ENCODE measurements at places on chromosomes 7 and 10.

GRCh38 chr7:134709197-134709596, 62.5 kb downstream of the BPGM start:
- DNase-seq, result no peak

DNA sequence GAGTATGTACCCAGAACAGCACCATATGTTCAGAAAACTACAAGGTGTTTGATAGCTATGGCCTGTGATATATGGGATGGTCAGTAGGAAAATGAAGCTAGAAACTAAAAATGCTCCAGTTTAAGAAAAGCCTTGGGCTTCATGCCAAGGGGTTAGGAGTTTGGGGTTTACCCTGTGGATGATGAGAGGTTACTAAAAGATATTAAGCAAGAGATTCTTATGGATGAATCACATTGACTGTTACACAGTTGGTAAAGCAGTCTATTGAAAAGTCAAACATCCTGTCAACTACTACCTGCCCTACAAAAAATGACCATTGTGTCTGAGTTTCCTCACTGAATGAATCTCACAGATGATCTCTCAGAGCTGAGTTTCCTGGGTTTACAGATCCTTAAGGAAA, 166.2 kb upstream of the INHBA start:
- peaks cover 6% of the 10 kb centered on the region for H3K4me1 ChIP-seq
- no peaks in the 10 kb centered on the region for H3K36me3 ChIP-seq
- no peak for DNase-seq
- H3K27ac ChIP-seq, result no peak overlapping the region
- no peaks in the 10 kb centered on the region for H3K27me3 ChIP-seq

- H3K4me1 ChIP-seq, result no peaks in the 10 kb centered on the region
- DNase-seq, result no peak
- H3K27me3 ChIP-seq, result no peaks in the 10 kb centered on the region
- H3K27ac ChIP-seq, result no peak overlapping the region
- H3K36me3 ChIP-seq, result no peaks in the 10 kb centered on the region
These were observed 115.5 kb downstream of the FOXP2 start for GRCh38 chr7:114530057-114530611.

- H3K4me1 ChIP-seq, result peaks cover 1% of the 10 kb centered on the region
- DNase-seq, result no peak
- H3K27ac ChIP-seq, result no peak overlapping the region
- H3K4me3 ChIP-seq, result no peak overlapping the region
- H3K27me3 ChIP-seq, result no peaks in the 10 kb centered on the region
These were observed 7.1 kb upstream of the ITGB8 start for GRCh38 chr7:20323595-20323994.

DNA sequence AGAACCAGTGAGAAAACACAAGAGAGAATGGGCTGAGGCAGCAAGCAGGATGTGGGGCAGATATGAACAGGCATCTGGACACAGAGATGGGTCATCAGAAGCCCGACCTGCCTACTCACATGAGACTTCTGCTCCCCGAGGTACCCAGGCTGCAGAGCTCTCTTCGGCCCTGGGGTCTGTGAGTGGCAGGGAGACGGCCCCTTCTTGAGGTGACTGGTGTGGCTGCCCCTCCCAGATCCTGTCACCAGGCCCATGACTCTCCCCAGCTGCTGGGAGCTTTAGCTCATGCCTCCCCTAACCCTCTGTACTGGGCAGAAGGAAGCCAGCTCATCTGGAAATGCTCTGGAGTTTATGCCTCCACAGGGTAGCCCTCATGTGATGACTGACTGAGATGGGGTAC, 157.6 kb upstream of the PCBD1 start:
- no peak overlapping the region for H3K4me3 ChIP-seq
- no peak overlapping the region for H3K27ac ChIP-seq
- H3K36me3 ChIP-seq, result no peaks in the 10 kb centered on the region
- no peak for DNase-seq
- no peaks in the 10 kb centered on the region for H3K4me1 ChIP-seq

GRCh38 chr10:77578583-77579227, 58.9 kb downstream of the KCNMA1 start:
- no peak for DNase-seq
- H3K27me3 ChIP-seq, result no peaks in the 10 kb centered on the region
- no peak overlapping the region for H3K4me3 ChIP-seq
- H3K36me3 ChIP-seq, result no peaks in the 10 kb centered on the region
- no peaks in the 10 kb centered on the region for H3K4me1 ChIP-seq

GRCh38 chr7:101590663-101591435, 38.2 kb downstream of the MYL10 start:
- no peak overlapping the region for H3K4me3 ChIP-seq
- H3K36me3 ChIP-seq, result no peaks in the 10 kb centered on the region
- no peaks in the 10 kb centered on the region for H3K4me1 ChIP-seq
- H3K27ac ChIP-seq, result no peak overlapping the region
- no peak for DNase-seq

DNA sequence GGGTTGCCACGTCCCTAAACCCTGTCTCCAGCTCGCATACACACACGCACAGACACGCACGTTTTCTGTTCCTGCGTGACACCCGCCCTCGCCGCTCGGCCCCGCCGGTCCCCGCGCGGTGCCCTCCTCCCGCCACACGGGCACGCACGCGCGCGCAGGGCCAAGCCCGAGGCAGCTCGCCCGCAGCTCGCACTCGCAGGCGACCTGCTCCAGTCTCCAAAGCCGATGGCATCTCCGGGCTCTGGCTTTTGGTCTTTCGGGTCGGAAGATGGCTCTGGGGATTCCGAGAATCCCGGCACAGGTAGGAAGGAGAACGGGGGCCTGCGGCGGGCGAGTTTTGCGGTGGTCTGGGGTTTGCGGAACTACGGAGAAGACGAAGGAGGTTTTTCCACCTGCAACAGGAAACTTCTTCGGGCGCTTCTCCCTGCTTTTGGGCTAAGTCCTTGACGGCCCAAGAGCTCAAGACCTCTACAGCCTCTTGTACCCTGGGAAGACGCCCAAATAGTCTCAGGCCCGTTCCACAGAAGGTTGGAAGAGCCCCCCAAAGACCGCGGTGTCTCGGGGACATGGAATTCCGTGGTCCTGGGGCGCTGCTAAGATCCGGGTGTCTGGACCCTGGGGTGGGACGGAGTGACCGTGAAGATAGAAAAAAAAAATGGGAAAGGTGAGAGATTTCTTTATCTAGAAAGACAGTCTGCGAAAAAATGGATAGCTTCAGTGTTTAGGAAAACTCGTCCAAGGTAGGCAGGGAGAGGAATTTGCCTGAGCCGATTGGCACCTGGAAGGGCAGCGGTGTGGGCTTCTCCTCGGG, at the start of gene GAD2:
Gene GAD2 (plus strand): TSS at position 190 of the 811 bp plus-strand sequence. CDS start 36 bp downstream, at position 226.
- no peak within 1 kb of the TSS for H3K27ac ChIP-seq
- H3K36me3 ChIP-seq, result no peaks in the 10 kb centered on the region
- no peaks in the 10 kb centered on the region for H3K27me3 ChIP-seq
- no peaks in the 10 kb centered on the region for H3K4me1 ChIP-seq

DNA sequence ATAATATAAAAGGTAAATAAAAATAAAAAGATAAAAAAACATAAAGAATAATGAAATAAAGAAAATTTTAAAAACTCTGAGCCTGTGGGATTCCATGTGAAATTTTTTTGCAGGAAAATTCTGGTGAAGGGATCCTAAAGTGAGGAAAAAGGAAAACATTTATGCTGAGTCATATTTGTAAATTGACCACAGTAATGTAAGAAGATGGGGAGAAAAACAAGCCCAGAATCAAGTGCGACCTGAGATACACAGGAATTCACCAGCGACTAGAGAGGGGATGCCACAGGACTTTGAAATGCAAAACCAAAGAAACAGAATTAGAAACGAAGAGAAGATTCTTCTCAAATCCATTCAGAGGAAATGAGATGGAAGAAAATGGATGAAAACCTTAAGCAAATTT, 133.8 kb upstream of the PFKP start:
- no peaks in the 10 kb centered on the region for H3K27me3 ChIP-seq
- H3K4me1 ChIP-seq, result peaks cover 3% of the 10 kb centered on the region
- H3K36me3 ChIP-seq, result no peaks in the 10 kb centered on the region
- no peak overlapping the region for H3K27ac ChIP-seq
- no peak for DNase-seq

GRCh38 chr10:93171837-93172236, 98.1 kb downstream of the CYP26A1 start:
- no peak overlapping the region for H3K4me3 ChIP-seq
- no peak for DNase-seq
- H3K27me3 ChIP-seq, result no peaks in the 10 kb centered on the region
- H3K27ac ChIP-seq, result no peak overlapping the region

DNA sequence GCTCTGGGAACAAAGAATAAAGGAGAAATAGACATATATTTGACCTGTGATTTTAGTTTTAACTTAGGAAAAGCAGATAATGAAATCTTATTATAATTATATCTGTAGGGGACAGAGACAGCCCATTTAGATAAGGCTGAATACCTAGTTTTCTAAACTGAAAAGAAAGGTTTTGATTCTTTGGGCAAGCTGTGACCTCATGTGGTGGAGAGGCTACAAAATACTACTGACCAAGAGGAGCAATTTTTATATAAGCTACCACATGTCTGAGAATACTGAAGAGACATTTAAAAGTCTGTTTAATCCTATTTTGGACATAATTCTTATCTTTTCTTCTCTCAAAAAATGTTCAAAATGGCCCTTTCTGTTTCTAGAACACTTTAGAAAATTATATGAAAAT, 271.0 kb downstream of the MTERF1 start:
- no peak overlapping the region for H3K27ac ChIP-seq
- H3K36me3 ChIP-seq, result no peaks in the 10 kb centered on the region
- no peaks in the 10 kb centered on the region for H3K4me1 ChIP-seq
- no peaks in the 10 kb centered on the region for H3K27me3 ChIP-seq
- no peak overlapping the region for H3K4me3 ChIP-seq

GRCh38 chr10:30493609-30494530, 59.9 kb downstream of the MAP3K8 start:
- H3K27ac ChIP-seq, result no peak overlapping the region
- no peak overlapping the region for H3K4me3 ChIP-seq
- no peaks in the 10 kb centered on the region for H3K36me3 ChIP-seq
- H3K4me1 ChIP-seq, result peaks cover 2% of the 10 kb centered on the region
- no peak for DNase-seq
- no peaks in the 10 kb centered on the region for H3K27me3 ChIP-seq

GRCh38 chr10:80684259-80684658, 146.6 kb downstream of the SH2D4B start:
- H3K4me1 ChIP-seq, result no peaks in the 10 kb centered on the region
- no peaks in the 10 kb centered on the region for H3K27me3 ChIP-seq
- H3K27ac ChIP-seq, result no peak overlapping the region
- no peak overlapping the region for H3K4me3 ChIP-seq
- no peaks in the 10 kb centered on the region for H3K36me3 ChIP-seq

DNA sequence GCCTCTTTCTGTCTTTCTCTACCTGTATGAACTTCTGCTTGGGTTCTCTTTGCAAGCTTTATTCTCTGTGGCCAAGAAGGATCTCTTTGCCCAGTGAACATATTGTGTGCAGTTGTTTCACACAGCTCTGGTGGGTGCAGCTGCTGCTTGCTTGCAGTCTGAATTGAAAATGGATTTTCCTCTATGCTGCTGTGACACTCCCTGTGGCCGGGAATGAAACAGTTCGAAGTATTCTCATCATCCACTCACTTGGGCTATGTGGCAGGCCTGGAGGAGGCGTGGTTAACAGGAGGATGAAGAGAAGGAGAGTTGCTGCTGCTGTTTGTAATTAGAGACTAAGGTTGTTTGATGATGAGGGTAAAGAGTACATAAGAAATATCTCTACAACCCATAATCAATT, 28.4 kb upstream of the ITGA8 start:
- no peak overlapping the region for H3K27ac ChIP-seq
- DNase-seq, result no peak
- no peak overlapping the region for H3K4me3 ChIP-seq
- no peaks in the 10 kb centered on the region for H3K36me3 ChIP-seq

DNA sequence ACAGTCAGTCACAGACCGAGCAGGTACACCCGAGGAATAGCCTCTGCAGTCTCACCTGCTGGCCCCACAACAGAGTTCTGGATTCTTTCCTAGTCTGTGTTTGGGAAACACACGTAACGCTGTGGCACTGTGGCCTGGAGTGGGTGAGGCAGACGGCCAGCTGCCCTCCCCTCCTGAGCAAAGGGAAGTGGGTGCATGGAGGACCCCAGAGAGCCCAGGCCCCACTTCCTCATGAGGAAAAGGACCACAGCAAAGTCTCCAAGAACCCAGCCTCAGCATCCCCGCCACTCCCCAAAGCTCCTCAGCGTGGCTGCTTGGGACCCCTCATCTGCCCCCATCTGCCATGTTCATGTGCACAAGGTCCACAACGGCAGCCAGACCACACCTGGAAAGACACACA, 530.2 kb downstream of the PTPRN2 start:
- no peak overlapping the region for H3K4me3 ChIP-seq
- DNase-seq, result no peak
- no peak overlapping the region for H3K27ac ChIP-seq
- no peaks in the 10 kb centered on the region for H3K27me3 ChIP-seq

GRCh38 chr7:17679458-17679857, 260.8 kb downstream of the SNX13 start:
- no peak overlapping the region for H3K27ac ChIP-seq
- no peak for DNase-seq
- peaks cover 2% of the 10 kb centered on the region for H3K4me1 ChIP-seq
- H3K36me3 ChIP-seq, result no peaks in the 10 kb centered on the region
- H3K27me3 ChIP-seq, result no peaks in the 10 kb centered on the region

- DNase-seq, result no peak
- H3K27me3 ChIP-seq, result no peaks in the 10 kb centered on the region
- H3K4me1 ChIP-seq, result no peaks in the 10 kb centered on the region
- H3K4me3 ChIP-seq, result no peak overlapping the region
- H3K36me3 ChIP-seq, result no peaks in the 10 kb centered on the region
- no peak overlapping the region for H3K27ac ChIP-seq
These were observed 123.7 kb upstream of the ADAM12 start for GRCh38 chr10:126511917-126512479.

DNA sequence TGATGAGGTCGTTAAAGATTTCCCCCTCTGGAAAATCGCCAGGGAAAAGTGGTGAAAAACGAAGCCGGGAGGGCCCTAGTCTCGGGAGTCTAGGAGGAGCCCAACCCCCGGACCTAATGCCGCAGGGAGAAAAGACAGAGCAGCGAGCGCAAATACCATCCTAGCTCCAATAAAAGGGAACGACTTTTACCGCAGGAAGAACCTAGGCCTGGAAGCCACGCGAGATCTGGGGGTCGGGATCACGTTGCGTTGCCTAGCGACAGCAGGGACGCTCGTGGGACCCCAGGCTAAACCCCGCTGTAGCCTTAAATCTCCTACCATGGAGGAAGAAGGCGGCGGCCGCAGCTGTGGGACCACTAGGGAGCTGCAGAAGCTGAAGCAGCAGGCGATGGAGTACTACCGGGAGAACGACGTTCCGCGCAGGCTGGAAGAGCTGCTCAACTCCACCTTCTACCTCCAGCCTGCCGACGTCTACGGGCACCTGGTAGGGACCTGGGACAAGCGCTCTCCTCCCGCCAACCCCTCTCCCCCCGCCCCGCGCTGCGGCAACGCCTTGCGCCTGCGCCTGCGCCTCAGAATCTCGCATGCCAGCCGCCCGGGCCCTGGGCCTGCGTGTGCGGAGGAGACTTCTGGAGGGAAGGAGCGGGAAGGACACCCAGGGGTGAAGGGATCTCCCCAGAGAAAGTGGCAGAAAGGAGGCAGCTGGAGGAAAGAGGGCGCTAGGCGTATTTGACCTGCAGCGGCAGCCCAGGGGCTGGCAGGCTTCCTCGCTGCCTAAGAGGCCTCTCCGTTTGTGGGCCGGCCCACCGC, at the start of gene ENO4:
Gene ENO4 (plus strand): TSS at position 252 of the 810 bp plus-strand sequence. CDS start 68 bp downstream, at position 320.
- no peaks in the 10 kb centered on the region for H3K36me3 ChIP-seq
- peak; percentile 84 for DNase-seq
- peak within 1 kb of the TSS; percentile 53 for H3K27ac ChIP-seq

- H3K4me1 ChIP-seq, result no peaks in the 10 kb centered on the region
- DNase-seq, result no peak
- no peak overlapping the region for H3K4me3 ChIP-seq
- H3K27ac ChIP-seq, result no peak overlapping the region
- no peaks in the 10 kb centered on the region for H3K36me3 ChIP-seq
- no peaks in the 10 kb centered on the region for H3K27me3 ChIP-seq
These were observed 100.4 kb downstream of the SGMS1 start for GRCh38 chr10:50523357-50523756.

Measured in ovary (tissue), 10 donors.